ENCODE measurements at places on chromosomes 13 and 19.

DNA sequence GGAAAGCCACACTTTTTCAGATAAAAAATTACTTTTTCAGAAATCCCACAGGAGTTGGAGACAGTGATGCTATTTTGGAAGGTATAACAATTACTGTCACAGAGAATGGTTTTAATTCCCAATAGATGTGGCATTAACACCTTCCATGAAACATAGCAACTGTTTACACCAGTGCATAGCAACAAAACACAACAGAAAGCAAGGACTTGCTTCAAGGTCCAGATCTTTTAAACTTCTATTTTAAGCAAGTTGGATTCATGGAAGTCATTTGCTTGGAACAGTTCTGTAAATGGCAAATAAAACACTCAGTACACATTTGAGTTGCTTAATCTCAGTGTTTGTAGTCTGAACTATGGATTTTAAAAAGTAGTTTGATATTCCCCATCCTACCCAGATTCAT is 385.9 kb upstream of the SPRY2 start:
- DNase-seq, result no peak

- peak; percentile 74 for DNase-seq
These were observed 40.3 kb downstream of the ZNF787 start for GRCh38 chr19:56080669-56081401.

GRCh38 chr19:23787106-23787505 is 28.4 kb upstream of the ZNF681 start:
- peak; percentile 6 for DNase-seq

DNA sequence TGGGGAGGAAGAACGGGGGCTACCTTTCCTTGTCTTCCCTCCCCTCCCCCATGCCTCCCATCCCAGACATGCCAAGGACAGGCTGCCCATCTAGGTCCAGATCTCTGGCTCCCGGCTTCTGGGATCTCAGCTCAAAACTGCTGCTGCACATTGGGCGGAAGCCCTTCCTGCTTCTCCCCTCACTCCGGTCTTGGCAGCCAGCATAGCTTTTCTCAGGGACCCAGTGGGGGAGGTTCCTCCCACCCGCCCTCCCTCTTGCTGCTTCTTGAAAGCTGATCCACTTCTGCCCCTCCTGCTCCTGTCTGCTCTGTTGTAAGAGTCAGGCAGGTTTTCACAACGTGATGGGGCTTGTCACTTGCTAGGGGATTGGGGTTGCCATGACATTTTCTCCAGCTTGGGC is 21.7 kb upstream of the RNF17 start:
- DNase-seq, result no peak

DNA sequence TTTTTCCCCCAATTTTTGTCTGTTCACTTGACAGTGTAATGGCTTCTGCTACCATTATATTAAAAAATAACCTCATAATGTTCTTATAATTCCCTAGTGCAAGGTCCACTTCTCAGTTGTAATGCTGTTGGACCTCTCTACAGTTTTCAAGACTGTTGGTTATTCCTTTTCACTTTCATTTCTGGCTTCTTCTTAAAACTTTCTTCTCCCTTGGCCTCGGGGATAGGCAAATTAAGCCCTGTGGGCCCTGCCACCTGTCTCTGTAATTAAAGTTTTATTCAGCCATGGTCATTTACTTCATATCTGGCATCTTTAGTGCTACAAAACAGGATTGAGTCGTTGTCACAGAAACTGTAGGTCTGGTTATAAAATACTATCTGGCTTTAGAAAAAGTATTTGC is 313.5 kb downstream of the KLF12 start:
- no peak for DNase-seq

GRCh38 chr13:108082481-108082880 is 132.9 kb downstream of the LIG4 start:
- no peak for DNase-seq

DNA sequence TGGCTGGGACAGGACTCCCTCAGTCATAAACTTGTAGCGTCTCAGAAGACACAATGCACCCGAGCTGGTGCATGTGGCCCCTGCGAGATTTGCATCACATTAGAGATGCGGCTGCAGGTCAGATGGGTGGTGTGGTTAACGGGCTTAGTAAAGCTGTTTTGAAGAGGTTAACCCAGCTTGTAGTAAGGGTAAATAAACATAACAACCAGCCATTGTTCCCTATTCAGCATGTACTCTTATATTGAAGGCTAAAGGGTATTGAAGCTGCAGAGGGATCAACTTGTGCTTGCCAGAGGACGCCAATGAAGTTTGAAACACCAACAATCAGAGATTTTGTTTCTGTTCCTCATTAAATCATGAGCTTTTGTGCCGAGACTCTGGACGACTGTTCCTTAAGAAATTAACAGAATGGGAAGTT is 79.4 kb downstream of the ZIC5 start:
- DNase-seq, result no peak

DNA sequence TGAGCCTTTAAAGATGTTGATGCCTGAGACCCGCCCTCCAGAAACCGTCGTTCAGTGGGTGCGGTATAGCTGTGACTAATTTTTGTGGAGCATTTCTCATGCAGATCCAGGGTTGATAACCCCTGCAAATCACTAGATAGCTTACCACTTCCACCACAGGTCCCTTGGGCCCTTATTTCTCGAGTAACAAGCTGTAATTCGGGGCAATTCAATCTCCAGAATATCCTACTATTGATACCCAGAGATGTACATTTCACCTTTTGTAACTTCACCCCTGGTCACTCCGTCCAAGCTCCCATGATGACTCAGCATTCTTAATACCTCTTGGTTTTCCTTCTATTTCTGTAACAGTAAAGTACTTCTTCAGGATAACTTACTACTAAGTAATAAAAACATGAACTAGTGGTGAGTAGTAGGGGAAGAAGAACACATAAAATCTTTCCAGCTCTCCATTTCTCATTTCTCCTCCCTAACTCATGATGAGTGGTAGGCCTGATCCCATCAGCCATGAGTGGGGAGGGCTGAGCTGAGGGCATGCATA is 71.9 kb upstream of the UBL3 start:
- peak; percentile 73 for DNase-seq

DNA sequence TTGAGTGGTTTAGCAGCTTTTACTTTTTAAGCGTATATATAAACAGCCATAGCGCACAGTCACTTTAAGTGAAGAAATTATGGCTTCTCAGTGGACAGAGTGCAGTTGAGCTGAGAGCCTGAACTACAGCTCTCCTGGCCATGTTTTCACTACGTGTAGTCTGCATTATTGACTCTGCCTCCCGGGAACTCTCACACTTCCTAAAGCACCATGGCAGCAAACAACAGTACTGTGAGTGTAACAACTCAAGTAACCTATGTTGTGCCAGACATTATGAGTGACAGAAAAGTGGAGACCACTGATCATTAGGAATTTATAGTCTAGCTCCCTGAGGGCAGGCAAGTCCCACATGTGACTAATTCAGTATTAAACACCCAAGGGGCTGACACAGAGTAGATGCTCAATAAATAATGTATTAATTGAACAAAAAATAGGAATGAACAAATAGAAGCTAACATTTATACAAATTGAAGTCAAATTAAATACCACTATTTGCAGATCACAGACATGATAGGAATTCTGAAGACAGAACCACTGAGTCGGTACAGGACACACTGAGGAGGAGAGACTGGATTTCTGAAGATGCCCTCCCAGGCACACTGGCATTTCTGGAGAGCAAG is 19.7 kb downstream of the EFNB2 start:
- no peak for DNase-seq

DNA sequence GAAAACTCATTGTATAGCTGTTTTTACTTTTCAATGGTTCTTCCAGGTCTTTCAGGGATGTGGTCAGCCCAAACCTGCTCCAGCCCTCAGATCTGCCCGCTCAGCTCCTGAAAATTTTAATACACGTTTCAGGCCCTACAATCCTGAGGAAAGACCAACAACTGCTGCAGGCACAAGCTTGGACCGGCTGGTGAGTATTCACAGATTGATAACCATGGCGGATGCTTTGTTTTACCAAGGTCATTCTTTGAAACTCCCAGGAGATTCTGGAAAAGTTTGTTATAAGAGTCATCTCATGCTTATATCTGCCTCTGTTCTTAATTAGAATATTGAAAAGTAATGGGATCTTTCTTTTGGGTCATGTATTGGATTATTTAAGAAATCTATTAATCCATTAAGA is 173.5 kb downstream of the DCT start:
- DNase-seq, result peak; percentile 81

DNA sequence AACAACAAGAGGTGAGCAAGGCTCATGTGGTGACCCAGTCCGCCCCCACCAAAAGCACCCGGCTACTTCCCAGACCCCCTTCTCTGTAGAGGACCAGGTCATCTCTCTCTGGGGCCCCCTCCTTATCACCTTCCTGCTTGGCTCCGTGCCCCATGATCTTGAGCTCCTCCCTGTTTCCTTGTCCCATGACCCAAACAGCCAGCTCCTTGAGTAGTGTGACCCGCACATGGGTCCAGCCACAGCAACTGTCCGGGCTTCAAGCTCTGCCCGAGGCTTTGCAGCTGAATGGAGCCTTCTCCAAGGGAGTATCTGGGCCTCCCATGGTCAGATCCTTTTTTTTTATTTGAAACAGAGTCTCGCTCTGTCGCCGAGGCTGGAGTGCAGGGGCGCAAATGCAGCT is 61.8 kb downstream of the MYO9B start:
- no peak for DNase-seq

DNA sequence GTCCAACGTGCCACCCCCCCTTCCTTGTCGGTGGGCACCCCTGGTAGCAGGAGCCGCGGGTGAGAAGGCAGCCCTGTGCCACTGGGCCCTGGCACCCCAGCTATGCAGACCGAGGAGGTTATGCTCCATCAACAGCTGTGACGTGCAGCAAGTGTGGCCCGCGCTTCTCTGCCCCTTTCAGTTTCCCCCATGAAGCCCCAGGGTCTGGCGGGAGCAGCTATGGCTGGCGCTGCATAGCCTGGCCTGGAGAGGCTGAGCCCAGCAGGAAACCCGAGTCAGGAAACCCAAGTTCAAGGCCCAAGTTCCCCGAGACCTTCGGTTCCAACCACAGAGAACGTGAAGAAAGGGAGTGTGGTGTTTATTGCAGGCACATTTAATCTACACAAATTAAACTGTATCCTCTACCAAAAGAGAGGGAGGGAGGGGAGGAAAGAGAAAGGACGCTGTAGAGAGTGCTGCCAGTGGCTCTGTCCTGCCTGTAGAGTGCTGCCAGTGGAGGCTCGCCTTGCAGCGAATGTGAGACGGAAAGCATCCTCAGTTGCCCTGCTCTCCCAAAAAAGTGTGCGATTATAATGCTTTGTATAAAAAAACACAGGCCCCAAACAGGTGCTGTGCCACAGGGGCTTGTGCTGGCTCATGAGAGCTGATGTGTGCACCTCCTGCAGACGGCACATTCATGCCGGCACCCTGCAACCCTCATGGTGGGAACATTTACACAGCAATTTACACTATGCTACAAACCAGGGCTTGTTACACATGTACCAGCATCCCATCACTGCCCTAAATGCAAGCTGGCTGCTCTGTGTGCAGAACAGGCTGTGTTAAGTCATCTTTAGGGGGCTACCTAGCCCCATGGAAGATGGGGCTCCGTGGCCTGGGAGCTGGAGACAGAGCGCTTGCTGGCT is 16.3 kb downstream of the POP4 start:
- DNase-seq, result no peak

GRCh38 chr19:47283405-47284059 is 8.8 kb downstream of the INAFM1 start:
- DNase-seq, result peak; percentile 14

- no peak for DNase-seq
These were observed 13.7 kb downstream of the GAS6 start for GRCh38 chr13:113849981-113850721.

DNA sequence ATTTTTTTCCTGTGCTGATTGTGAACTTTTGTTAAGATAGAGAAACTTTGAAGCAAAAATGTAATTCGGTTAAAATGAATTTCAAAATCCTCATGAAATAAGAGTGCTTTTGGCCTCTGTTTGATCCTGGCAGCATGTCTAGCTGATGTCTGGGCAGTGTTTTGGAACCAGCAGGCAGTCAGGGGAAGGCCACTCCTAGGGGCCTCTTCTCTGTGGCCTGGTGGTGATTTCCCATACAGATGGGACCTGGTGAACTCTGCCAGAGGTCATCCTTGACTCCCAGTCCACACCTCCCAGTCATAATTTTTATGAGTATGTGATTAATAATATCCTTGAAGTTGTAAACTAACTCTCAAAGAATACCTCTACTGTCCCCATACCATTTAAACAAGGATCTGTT is 226.6 kb downstream of the PCCA start:
- no peak for DNase-seq

DNA sequence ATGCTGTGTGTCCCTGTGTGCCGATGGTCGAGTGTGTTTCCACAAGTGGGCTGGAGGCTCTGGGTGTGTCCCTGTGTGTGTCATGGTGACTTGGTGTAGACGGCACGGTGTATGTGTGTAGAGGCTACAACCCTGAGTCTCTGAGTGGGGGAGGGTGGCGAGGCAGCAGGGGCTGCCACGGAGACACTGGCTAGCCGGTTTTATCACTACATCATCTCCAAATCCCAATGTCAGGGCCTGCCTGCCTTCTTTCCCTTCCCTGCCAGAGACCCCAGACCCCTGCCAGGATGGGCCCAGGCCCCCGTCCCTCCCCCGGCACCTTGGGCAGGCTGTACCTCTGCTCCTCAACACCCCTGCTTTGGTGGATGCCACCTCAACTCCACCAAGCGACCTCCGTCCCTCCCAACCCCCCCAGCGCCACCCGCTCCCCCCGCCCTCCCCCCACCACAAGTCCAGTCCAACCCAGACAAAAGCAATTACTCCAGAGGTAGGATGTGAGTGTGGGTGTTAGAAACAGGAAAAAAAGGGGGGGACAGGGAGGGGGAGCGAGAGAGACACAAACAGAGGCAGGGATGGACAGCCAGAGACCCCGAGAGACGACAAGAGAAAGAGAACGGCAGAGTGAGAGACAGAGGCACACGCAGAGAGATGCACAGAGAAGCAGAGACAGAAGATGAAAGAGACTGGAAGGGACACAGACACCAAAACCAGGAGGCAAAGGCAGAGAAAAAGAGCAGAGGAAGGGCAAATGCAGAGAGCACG is 21.6 kb upstream of the POU2F2 start:
- no peak for DNase-seq

DNA sequence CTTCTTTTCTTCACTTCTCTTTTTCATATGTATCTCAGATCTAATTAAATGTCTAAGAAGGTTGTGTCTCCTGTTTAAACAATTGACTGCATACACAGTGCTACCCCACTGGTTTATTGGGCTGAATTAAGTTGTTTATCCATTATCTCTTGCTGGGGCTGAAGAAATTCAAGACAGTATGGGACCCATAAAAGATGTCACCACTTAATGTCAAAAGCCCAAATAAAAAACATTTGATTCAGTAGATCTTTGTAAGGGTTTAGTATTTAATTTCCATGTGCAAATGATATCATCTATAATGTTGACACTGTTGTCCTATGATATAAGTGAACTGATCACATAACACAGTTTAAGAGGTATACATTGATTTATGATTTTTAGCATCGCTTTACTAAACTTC is 1431.9 kb upstream of the PCDH20 start:
- DNase-seq, result no peak

All from fibroblast of mammary gland (primary cell).